Activated T-helper 17 cell treated with anti-CD3 and anti-CD28 coated beads, Interleukin-2, amount 50 U/mL, for 72 hours (primary cell): ENCODE measurements at places on chromosomes 3 and 15.

- peak; percentile 66 for ATAC-seq
Observed at GRCh38 chr3:138065949-138066348, 49.5 kb downstream of the DZIP1L start.

- no peak for ATAC-seq
Observed at GRCh38 chr3:151625086-151625485, 108.6 kb upstream of the AADACL2 start.

DNA sequence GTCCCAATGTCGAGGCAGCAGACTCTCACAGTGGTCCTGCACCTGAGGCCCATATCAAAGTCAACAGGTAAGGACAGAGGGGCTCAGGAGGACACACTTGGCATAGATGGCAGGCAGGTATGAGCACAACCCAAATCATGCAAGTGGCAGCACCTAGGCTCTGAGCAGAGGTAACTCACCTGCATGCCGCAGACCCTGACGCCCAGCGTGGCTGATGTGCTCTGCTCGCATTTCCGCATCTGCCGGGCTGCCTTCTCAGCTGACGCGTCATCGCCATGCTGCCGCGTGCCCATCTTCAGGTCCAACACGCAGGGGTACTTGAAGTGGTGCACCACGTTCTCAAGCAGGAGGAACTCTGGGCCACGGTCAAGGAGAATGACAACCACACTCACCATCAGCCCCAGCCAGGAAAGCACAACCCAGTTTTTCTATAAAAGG, 4.2 kb upstream of the GMPPB start:
- ATAC-seq: no peak

DNA sequence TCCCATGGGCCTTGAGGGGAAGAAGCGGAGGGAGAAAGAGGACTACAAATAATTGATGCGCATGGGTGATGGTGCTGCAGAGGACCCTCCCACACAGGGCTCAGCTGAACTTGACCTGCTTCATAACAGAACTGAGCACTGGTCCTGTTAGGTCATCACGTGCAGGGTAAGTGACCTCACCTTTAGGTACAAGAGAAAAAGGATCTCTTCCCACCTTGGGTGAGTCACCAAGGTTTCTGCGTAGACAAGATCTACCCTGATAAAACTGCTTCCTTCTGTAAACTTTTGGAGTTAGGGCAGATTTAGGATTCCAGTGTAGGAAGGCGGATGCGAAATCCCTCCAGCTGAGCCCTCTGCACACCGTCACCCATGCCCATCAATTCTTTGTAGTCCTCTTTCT, 67.1 kb downstream of the FEM1B start:
- peak; percentile 63 for ATAC-seq

DNA sequence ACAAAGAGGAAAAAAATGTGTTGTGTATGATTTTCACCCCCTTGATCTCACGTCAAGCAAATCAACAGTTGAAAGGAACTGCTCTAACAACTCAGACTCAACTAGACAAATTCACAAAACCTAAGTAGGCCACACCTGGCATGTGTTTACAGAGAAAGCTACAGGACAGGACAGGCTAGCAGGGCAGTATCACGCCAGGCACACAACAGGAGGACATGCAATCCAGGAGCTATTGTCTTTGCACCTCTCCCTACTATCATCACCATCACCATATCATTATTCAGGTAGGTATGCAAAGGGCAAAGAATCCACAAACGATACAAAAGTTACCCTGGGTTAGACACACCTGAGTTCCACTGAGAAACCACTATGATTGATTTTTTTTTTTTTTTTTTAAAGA, 86.4 kb downstream of the TBL1XR1 start:
- peak; percentile 32 for ATAC-seq

DNA sequence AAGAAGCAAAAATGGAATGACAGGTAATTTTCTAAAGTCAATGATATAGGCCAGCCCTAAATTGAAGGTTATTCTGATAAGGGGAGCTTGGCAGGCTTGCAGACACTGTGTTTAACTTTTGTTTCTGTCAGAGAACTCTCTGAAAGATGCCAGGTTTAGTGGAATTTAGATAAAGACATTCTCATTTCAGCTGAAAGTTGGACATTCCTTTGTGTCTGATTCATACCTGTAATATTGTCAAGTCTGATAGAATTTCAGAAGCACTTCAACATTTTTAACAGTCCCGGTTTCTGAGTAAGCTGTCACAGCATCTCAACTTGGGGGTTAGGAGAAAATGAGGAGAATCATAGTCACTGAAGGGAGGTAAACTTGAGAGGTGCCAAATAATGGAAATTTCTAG, 84.0 kb downstream of the DIPK2A start:
- no peak for ATAC-seq

GRCh38 chr15:79496838-79497237, 64.7 kb downstream of the MINAR1 start:
- no peak for ATAC-seq

GRCh38 chr3:150035910-150036612, 65.4 kb upstream of the PFN2 start:
- ATAC-seq: no peak

DNA sequence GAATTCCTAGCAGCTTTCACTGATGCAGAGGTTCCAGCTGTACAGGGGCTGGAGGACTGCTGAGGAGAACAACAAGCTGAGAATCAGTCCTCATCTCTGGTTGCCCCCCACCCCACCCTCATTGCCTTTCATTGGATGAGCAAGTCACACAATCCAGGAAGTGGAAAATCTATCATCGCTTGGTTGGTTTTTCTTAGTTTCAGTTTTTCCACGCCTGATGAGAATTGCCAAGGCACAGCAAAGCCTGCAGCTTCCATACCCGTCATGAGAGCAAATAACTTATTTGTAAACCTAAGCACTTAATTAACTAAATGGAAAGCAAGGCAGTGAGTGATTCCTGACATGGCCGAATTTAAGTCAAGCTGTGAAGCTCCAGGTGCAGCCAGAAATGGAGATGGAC, 21.4 kb upstream of the LIPC start:
- peak; percentile 55 for ATAC-seq

DNA sequence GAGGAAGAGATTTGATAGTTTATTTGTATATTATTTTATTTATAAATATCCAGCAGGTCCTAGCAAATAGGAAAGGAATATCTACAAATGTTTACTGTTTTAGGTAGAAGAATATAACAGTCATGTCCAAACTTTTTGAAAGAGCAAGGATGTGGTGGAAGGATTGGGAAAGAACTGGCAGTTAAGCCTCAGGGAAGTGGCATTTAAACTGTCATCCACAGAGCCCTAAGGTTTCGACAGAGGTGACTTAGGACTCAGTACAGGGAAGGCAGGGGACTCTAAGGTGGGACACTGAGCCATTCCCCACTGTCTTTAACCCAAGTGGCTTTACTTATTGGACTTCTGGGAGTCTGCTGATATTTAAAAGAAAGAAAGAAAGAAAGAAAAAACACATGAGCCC, 11.8 kb upstream of the TMEM87A start:
- no peak for ATAC-seq

DNA sequence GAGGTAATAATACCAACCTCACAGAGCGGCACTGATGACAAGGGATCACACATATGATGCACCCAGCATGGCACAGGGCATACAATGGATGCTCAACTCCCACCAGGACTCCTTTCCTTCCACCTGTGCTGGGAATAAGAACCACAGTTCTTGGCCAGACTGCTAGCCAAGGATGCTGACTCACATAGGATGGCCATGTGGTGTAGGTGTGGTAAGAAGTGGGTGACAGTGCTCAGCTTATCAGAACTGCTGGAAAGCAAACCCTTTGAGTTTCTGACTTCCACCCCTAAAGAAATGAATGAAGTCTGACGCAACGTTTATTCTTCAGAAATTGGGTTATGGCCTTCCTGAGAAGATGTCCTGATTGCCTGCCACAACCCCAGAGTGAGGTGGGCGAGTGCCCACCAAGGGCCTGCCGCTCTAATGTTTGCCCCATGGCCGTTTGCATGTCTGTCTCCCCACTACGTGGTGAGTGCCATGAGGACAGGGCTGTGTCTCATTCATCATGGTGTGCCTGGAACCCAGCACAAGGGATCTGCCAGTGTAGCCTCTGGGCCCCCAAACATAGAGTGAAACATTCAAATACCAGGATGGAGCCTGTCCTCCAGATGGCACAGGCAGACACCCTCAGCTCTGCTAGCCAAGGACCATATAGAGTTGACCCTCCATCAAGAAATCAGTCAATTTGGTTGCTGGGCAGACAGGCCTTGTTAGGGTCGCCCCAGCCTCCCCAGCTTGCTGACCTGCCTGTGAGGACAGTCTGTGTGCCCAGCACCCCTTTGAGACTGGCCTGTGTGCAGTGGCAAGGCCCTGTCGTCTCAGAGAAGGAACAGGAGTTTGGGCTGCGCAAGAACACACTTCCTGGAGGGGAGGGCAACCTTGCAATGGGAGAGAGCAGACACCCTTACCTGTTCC, 57.6 kb upstream of the SLCO2A1 start:
- no peak for ATAC-seq

DNA sequence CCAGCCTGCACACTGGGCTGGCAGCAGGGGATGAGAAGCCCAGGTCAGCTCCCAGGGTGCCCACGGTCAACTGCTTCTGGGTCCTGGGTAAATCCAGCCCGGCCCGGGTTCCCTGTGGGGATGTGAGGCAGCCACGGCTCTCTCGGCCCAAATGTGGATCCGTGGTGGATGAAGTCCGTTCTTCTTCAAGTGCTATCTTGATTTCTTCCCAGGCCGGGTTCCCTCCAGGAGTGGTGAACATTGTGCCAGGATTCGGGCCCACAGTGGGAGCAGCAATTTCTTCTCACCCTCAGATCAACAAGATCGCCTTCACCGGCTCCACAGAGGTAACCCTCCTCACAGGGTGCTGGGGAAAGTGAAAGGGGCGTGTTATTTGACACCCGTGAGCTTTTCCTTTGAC, 16.1 kb downstream of the ALDH1A3 start:
- ATAC-seq: no peak

DNA sequence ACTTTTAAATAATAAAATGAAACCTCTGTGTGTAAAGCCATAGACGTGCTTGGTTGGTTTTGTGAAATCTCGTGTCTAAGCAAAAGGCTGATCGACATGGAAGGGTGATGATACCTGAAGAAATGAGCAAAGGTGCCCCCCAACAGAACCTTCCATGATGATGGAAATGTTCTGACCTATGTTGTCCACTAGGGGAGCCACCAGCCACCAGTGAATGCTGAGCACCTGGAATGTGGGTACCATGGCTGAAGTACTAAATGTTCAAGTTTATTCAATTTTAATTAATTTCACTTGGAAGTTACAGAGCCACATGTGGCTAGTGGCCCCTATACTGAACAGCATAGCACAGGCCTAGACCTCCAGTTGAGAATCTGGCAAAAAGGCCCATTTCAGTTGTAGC, 158.8 kb downstream of the POLR2M start:
- ATAC-seq: no peak

- ATAC-seq: no peak
Observed at GRCh38 chr3:170835336-170835735, 34.7 kb downstream of the RPL22L1 start.

DNA sequence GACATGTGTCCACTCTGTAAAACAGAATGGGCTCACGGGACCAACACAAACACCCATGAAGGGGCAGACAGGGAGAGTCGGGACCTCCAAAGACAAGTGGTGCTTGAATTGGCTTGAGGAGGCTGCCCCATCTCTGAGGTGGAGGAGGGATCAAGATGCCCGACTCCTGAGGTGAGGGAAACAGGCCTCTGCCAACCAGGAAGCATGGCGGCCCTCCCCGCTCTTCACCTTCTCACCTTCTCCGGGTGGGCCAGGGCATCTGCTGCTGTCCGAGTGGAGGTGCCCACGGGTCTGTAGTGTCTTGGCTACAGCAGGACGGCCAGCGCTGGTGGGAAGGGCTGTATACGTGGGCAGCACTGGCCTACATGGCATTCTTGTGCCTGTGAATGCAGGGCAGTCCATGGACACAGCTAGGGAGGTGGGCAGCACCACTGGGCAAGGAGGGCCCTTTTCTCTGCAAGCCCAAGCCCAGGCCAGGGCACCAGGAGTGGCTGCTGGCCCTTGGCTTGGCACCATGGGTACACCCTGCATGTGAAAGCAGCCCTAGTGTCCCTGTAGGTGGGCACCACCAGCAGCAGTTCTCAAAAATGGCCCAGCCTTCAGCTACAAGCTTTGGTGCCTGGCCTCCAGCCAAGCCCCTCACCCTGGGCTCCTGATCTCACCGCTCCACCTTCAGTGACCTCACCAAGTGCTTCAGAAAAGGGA, 79.4 kb downstream of the SNRK start:
- ATAC-seq: no peak

- no peak for ATAC-seq
Observed at GRCh38 chr15:88932875-88933330, 19.7 kb upstream of the MFGE8 start.

GRCh38 chr3:172289583-172289982, 158.7 kb downstream of the GHSR start:
- ATAC-seq: no peak

DNA sequence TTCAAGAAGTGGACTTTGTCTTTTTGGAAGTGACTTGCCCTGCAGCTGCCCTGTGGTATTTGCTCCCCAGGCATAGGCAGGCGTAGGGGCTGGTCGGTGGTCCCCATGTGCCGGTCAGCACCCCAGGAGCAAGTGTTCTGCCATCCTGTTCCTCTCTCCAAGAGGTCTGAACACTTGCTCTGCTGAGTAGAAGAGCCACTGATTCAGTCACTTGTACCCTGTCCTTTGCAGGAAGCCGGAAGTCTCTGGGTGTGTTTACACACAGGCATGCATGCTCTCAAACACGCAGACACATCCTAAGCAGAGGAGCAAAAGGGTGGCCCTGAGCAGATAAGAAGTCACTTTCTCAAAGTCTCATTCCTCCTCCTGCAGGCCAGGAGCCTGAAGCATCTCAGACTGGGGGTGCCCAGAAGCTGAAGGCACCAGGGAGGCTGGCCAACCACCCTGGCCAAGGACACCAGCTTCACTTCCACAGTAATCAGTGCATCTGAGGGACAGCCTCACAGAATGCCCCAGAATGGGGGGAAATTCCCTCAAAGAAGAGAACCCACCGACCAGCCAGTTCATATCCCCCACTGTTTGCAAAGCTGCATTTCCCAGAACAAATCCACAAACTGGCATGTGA, 88.7 kb upstream of the POMGNT2 start:
- ATAC-seq: peak; percentile 85

DNA sequence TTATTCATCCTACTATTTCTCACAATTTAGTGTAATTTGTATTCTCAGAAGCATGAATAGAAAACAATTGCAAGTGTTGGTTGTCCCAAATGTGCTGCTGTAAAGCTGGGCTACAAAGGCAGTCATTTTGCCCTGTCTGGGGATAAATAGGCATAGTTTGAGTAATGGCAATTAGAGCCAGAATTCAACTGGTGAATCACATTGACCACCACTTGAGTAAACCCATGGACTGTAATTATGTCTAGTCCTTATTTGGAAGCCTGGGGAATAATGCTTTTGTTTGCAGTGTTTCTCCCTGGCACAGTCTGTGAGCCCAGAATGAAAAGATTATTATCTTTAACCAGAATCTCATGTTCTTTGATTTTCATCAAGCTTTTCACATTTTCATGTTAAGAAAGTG, 30.5 kb upstream of the CHL1 start:
- no peak for ATAC-seq
